Articular chondrocyte of knee joint (primary cell): ENCODE measurements at places on chromosomes 5 and 9. TPM values are rescaled to one million over a fixed set of nuclear protein-coding genes. Genes with fewer than 3 reads are reported as not detected.

Gene ARHGEF39
- total RNA-seq: 0.39 and 5.5 TPM in 2 replicates

Gene SPINK13
- total RNA-seq: 0.26 and 1.4 TPM in 2 replicates

Gene EGFL7
- 7.1 and 9.2 TPM in 2 replicates for total RNA-seq

Gene FAF2
- total RNA-seq: 54.6 and 59.6 TPM in 2 replicates

Gene RNF14
- 89.4 and 109 TPM in 2 replicates for total RNA-seq

Gene CCDC183
- total RNA-seq: 0.26 and 0.32 TPM in 2 replicates

Gene PRDM9
- not detected in 2 replicates for total RNA-seq

Gene ZNF883
- total RNA-seq: 10.3 and 16.1 TPM in 2 replicates

Gene PANK3
- 41.8 and 43.5 TPM in 2 replicates for total RNA-seq

Gene RXFP3
- total RNA-seq: not detected in 2 replicates

Gene GBGT1
- total RNA-seq: 7.4 and 9.5 TPM in 2 replicates

Gene SLC38A9
- 46.3 and 46.9 TPM in 2 replicates for total RNA-seq

Gene LHX6
- not detected in 2 replicates for total RNA-seq

Gene MORN5
- total RNA-seq: 0.65 TPM in 1 of 2 replicates, not detected in the other

Gene TXNDC8
- total RNA-seq: not detected in 2 replicates

Gene PRXL2C
- total RNA-seq: 36.3 and 48.1 TPM in 2 replicates

Gene HAVCR2
- 0.26 and 0.43 TPM in 2 replicates for total RNA-seq

Gene RASEF
- total RNA-seq: under 0.01 and 0.11 TPM in 2 replicates

Gene PCDHGB7
- 25.6 and 26.2 TPM in 2 replicates for total RNA-seq

Gene MZB1
- not detected in 2 replicates for total RNA-seq

Gene LCN10
- not detected in 2 replicates for total RNA-seq

Gene GPR150
- total RNA-seq: under 0.01 TPM in 1 of 2 replicates, not detected in the other

Gene SPATA31C1
- total RNA-seq: not detected in 2 replicates

Gene MGAT4B
- 77.6 and 81.9 TPM in 2 replicates for total RNA-seq
